Thoracic aorta endothelial cell (primary cell): ENCODE measurements at places on chromosomes 5 and 9. TPM values are rescaled to one million over a fixed set of nuclear protein-coding genes. Genes with fewer than 3 reads are reported as not detected.

ADAMTS12 gene
- under 0.01 and 0.27 TPM in 2 replicates for total RNA-seq

CHSY3 gene
- total RNA-seq, result 2.7 and 3.3 TPM in 2 replicates

TAF11L11 gene
- total RNA-seq, result not detected in 2 replicates

IGIP gene
- total RNA-seq, result 5.5 and 6.3 TPM in 2 replicates

TLE4 gene
- 43.9 and 47.4 TPM in 2 replicates for total RNA-seq

EIF4E1B gene
- not detected in 2 replicates for total RNA-seq

PIP5KL1 gene
- 0.27 and 0.43 TPM in 2 replicates for total RNA-seq

FBLL1 gene
- 0.07 and 0.27 TPM in 2 replicates for total RNA-seq

MAML1 gene
- 13.2 and 18.0 TPM in 2 replicates for total RNA-seq

CDKN2B-AS1 gene
- total RNA-seq, result 1.2 and 1.4 TPM in 2 replicates

NUTM2G gene
- total RNA-seq, result not detected in 2 replicates

OGN gene
- total RNA-seq, result under 0.01 and 0.07 TPM in 2 replicates

PCDHGB6 gene
- total RNA-seq, result 2.9 and 3.3 TPM in 2 replicates

SLC4A9 gene
- total RNA-seq, result not detected in 2 replicates

C1QTNF2 gene
- not detected in 2 replicates for total RNA-seq

MROH2B gene
- total RNA-seq, result not detected in 2 replicates

CNTFR gene
- total RNA-seq, result not detected in 2 replicates

SLU7 gene
- 61.0 and 66.6 TPM in 2 replicates for total RNA-seq

IFNA13 gene
- not detected in 2 replicates for total RNA-seq

FOCAD gene
- total RNA-seq, result 111 and 172 TPM in 2 replicates

REEP2 gene
- total RNA-seq, result 2.8 and 5.6 TPM in 2 replicates

PCDHB2 gene
- 0.66 and 0.72 TPM in 2 replicates for total RNA-seq

GAS1 gene
- 0.13 and 0.29 TPM in 2 replicates for total RNA-seq

TOPORS gene
- total RNA-seq, result 37.9 and 40.7 TPM in 2 replicates

KCNMB1 gene
- 0.40 and 1.1 TPM in 2 replicates for total RNA-seq

TNFSF15 gene
- 0.50 and 0.53 TPM in 2 replicates for total RNA-seq

SLC38A9 gene
- 33.6 and 45.1 TPM in 2 replicates for total RNA-seq

ATP10B gene
- 0.07 TPM in 1 of 2 replicates, not detected in the other for total RNA-seq

SHOC1 gene
- not detected in 2 replicates for total RNA-seq

SLC6A7 gene
- not detected in 2 replicates for total RNA-seq

ABITRAM gene
- total RNA-seq, result 10.4 and 13.5 TPM in 2 replicates

RASGEF1C gene
- total RNA-seq, result not detected in 2 replicates

ALDH1A1 gene
- total RNA-seq, result 57.0 and 116 TPM in 2 replicates

LCNL1 gene
- total RNA-seq, result not detected in 2 replicates

DCAF10 gene
- total RNA-seq, result 29.7 and 31.2 TPM in 2 replicates

GPR21 gene
- 1.2 and 1.8 TPM in 2 replicates for total RNA-seq

NOXA1 gene
- 0.27 and 0.29 TPM in 2 replicates for total RNA-seq

NAIP gene
- 5.2 and 11.8 TPM in 2 replicates for total RNA-seq

ANGPTL2 gene
- 13.7 and 22.1 TPM in 2 replicates for total RNA-seq

PCDHAC2 gene
- total RNA-seq, result 1.8 and 3.3 TPM in 2 replicates

DRD1 gene
- total RNA-seq, result not detected in 2 replicates

FAM78A gene
- total RNA-seq, result 4.7 and 5.7 TPM in 2 replicates

COL15A1 gene
- total RNA-seq, result not detected in 2 replicates

ZNF189 gene
- total RNA-seq, result 24.2 and 26.0 TPM in 2 replicates

BSPRY gene
- total RNA-seq, result not detected in 2 replicates

PCDHGC5 gene
- 1.1 and 1.3 TPM in 2 replicates for total RNA-seq

C1QTNF3 gene
- total RNA-seq, result 0.57 and 0.80 TPM in 2 replicates

GFI1B gene
- not detected in 2 replicates for total RNA-seq

C5orf46 gene
- total RNA-seq, result 0.40 TPM in 1 of 2 replicates, not detected in the other

NME5 gene
- total RNA-seq, result 1.1 and 1.6 TPM in 2 replicates

C7 gene
- 1.7 TPM in 1 of 2 replicates, not detected in the other for total RNA-seq

DMRT3 gene
- total RNA-seq, result not detected in 2 replicates

PCDHA11 gene
- under 0.01 TPM in 1 of 2 replicates, not detected in the other for total RNA-seq
